CD4-positive, alpha-beta T cell treated with Interleukin-15 for 1 hour (primary cell): ENCODE measurements at places on chromosomes 4 and X.

DNA sequence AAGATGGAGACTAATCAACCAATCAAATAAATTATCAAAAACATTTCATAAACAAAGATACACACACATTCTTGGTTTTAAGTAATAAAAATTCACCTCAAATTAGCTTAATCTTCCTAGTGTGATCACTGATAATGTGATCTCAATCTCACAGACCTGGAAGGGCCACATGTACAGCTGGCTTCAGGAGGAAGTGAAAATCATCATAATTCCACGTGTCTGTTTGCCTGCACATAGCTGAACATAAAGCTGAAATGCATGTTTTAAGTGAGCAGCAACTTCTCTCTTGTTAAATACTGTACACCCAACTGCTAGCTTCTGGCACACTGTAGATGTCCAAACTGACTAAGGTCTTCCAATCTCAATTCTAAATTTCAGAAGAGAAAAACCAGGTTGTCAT lies 53.8 kb downstream of the ARHGAP6 start:
- DNase-seq = no peak

- DNase-seq = no peak
These were observed 67.6 kb downstream of the JAKMIP1 start for GRCh38 chr4:6132716-6133115.

GRCh38 chr4:168797194-168797593 lies 212.9 kb downstream of the CBR4 start:
- no peak for DNase-seq

DNA sequence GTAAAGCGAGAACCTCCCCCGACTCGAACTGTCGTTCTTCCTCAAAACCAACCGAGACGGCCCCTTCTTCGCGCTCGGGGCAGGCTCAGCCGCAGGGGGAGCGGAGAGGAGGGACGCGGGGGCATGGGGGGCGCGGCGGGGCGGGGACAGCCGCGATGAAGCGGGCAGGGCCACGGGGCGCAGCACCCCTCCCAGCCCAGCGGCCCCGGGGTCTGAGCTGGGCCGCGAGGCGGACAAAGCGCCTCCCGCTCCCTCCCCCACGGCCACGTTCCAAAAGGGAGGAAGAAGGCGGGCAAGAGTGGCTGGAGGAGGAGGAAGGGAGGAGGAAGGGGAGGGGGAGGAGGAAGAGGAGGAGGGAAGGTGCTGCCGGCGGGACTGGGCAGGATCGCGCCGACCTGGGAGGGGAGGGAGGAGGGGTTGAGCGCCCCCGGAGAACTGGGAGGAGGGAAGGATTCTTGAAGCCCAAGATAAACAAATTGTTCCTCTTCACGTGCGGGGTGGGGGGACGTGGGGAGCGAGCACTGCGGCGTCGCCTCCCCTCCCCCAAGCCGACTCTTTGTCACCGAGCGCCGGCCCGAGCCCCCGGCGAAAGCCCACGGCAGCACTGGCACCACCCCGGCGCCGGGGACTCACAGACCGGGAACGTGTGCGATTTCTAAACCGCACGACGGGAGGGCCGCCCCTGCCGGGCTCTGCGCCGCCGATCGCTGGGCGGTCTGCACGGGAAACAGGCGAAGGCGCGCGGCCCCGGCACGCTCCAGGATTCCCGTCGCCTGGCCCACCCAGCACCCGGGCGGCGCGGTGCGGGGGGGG lies 2.9 kb downstream of the MAML3 start:
- peak; percentile 84 for DNase-seq

DNA sequence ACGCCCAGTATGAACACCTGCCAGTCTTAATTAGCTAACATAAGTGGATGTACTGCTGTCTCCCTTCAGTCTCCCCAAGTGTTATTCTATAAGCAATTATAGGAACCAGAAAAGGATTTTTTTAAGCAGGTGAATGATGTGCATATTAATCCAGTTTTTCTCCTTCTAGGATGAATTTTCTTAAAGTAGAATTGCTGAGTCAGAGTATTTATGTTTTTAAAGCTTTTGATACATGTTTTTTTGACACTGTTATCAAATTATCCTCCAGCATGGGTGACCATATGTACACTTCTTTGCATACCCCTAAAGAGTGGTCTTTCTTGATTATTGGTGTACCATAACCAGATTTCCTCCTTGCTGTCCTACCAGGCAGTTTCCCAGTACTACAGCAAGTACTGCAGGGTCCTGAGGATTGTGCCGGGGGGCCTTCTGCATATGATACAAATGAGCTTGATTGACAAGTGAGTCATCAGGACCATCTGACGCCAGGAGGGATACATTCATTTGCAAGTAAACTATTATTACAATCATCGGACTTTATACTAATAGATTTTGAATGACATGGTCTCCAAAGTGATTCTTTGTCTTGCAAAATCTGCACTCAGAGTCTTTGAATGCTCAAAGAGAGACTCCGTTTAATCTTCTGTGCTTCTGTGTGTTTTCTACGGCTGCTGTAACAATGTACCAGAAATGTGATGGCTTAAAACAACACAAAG lies 10.7 kb upstream of the PCYT1B start:
- DNase-seq = no peak

DNA sequence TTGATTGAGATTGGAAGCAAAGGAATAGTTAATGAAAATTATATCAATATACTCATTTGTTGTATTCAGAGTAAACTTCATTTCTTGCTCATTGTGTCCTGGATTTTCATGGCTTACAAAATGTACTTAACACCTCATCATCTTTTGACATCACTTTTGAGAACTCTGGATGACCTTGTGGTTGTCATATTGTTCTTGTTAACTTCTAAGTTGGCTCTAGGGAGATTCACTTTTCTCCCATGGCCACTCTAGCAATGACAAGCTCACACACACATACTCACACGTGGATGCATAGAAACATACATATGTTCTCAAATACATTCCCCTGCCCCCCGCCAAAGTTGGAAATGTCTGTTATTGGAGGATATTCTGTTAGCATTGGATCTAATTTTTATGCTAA lies 15.3 kb downstream of the PHEX start:
- no peak for DNase-seq

DNA sequence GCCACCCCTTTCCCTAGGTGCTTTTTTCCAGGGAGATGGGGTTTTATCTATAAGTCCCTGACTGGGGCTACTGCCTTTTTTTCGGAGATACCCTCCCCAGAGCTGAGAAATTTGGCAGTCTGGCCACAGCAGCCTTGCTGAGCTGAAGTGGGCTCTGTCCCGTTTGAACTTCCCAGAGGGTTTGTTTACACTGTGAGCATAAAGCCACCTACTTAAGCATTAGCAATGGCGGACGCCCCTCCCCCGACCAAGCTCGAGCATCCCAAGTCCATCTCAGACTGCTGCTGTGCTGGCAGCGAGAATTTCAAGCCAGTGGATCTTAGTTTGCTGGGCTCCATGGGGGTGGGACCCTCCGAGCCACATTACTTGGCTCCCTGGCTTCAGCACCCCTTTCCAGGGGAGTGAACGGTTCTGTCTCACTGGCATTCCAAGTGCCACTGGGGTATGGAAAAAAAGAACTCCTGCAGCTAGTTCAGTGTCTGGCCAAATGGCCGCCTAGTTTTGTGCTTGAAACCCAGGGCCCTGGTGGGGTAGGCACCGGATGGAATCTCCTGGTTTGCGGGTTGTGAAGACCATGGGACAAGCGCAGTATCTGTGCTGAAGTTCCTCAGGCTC lies 456.4 kb upstream of the HTR2C start:
- no peak for DNase-seq

DNA sequence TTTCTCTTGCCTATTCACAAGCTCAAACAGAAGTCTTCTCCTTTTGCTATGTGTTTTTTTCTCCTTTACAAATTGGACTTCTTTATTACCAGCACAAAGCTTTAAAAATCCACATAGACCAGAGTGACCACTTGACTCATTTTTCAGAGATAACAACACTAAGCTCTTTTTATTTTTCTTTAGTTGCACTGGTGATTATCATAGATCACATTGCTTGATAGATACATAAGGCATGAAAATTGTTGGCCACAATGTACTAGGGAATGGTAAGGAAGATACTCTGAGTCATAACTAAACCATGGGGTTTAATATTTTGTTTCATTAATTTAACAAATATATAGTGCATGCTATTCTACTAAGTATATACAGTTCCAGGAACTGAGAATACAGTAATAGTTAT lies 159.0 kb downstream of the GASK1B start:
- no peak for DNase-seq

GRCh38 chrX:119190831-119191230 lies 45.3 kb upstream of the PGRMC1 start:
- DNase-seq = no peak

DNA sequence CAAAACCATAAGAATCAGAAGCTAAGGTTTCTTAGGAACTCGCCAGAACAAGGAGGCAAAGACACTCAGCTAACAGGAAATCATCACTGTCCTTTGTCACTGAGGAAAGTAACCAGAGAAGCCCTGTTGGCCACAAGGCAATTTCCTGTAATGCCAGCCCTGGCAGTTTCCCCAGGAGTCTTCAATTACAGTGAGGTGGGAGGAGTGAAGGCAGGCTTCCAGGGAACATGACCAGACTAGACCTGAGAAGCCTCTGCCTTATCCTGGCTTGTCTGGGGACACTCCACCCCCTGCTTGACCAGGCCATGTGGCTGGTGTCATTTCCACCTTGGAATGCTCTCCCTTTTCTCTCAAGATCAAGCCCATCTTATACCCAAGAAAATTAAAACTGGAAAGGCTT lies 125.3 kb downstream of the COL4A6 start:
- no peak for DNase-seq

DNA sequence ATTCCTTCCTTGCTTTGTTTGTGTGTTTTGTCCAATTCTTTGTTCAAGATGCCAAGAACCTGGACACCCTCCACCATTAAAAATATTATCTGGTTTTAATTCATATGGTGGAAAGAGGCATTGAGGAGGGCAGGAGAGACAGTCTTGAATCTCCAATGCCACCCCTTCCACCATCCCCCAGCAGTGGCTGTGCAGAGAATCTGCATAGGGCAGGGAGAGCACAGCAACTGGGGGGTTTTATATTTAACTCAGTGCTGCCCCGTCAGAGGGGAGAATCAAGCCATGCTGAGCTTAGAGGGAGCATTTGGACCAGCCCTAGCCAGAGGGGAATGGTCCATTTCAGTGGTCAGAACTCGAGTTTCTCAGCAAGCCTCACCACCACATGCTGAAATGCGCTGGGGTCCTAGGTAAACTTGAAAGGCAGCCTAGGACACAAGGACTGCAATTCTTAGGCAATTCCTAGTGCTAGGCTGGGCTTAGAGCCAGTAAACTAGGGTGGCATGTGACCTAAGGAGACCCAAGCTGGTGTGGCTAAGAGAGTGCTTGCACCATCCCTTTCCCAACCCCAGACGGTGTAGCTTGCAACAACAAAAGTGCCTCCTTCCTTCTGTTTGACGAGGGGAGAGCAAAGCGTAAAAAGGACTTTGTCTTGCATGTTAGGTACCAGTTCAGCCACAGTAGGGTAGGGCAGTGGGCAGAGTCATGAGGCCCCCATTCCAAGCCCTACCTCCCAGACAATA lies 34.2 kb downstream of the CCDC158 start:
- DNase-seq = no peak

DNA sequence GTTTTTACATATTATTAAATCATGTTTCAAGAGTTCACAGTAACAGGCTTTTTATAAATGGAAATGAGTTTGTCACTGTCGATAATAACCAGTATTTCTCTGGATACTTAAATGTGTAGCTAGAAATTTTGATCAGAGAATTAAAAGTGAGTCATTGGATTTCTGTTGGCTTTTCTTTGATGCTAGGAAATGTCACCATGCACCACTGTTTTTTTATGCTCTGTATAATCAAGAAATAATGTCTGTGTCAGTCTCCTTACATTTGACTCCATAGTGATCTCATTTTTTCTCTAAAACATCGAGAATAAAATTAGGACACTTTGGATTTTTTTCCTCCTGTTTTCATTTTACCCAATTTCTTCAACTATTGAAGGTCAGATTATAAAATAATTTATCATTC lies 234.2 kb downstream of the RAPGEF2 start:
- DNase-seq = no peak

GRCh38 chr4:167222099-167222498 lies 12.2 kb downstream of the SPOCK3 start:
- DNase-seq = no peak

GRCh38 chrX:5802391-5802790 lies 426.3 kb downstream of the NLGN4X start:
- no peak for DNase-seq

GRCh38 chr4:169677150-169677748 lies 56.9 kb downstream of the CLCN3 start:
- DNase-seq = no peak

DNA sequence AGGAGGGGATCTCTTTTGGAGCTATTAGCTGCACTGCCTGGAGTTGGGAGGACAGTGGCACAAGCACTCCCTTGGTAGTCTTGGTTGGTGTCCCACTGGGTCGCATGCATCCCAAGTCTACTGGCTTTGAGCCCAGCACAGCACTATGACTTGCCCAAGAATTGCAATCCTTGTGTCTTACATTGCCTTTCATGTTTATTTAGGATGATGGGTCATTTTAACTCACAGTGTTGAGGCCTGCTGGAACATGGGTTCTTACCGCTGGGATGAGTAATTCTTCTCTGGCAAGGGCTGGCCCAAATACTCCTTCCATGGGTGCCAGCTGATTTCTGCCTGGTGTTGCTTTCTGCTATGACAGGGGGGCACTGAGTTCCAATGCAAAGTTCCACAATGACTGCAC lies 185.5 kb downstream of the TEX13C start:
- DNase-seq = no peak

DNA sequence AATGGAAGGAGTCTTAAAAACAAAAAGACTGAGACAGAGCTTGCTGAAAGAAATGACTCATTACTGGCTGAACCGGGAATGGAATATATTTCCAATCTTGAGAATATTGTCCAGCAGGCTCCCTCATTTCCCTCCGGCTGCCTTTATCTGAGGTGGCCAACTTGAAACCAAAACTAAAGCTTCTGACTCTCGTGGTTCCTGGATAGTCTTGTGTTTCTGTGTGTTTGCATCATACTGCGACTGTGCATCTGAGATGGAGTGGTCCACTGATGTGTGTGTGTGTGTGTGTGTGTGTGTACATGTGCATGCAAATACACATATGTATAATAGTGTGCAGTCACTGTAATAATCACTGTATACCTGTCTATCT lies 145.6 kb upstream of the SCML1 start:
- DNase-seq = no peak

DNA sequence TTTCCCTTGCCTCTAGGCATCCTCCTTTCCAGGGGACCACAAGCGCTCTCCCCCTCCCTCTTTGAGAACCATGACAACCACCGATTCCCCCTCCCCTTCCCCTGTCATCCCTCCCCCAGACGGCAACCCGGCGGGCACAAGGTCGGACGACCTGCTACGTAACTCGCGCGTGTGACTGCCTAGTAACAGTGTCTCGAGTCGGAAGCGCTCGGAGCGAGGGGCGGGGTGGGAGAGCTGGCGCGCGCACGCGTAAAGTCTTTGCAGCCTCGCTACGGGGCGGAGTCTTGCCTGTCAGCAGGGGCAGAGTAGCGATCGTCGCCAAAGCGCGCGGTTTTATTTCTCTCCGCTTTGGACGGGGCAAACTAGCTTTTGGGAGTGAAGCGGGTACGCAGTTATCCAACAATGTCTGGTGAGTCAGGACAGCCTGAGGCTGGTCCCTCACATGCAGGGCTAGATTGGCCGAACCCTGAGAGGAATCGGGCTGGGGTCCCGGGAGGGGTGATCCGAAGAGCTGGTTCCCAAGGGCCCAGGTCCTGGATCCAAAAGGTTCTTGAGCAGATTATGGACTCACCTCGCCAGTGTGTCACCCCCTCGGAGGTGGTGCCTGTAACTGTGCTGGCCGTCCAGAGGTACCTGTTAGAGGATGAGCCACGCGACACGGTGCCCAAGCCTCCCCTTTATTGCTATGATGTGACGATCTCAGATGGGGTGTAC lies at the start of gene RADX:
Gene RADX (plus strand): TSS at position 300 of the 714 bp plus-strand sequence. CDS start 103 bp downstream, at position 403.
- DNase-seq = peak; percentile 91
